Frontal cortex (tissue), 4 donors: ENCODE measurements at places on chromosomes 12 and 14. TPM values are rescaled to one million over a fixed set of nuclear protein-coding genes. Genes with fewer than 3 reads are reported as not detected.

Gene SIRT4
- total RNA-seq: 4.1 TPM

Gene DIO2
- total RNA-seq: 21.2 TPM

Gene VRK1
- 85.6 TPM for total RNA-seq

Gene CLEC9A
- total RNA-seq: not detected

Gene TMEM119
- 0.82 TPM for total RNA-seq

Gene PRPH
- total RNA-seq: 0.82 TPM

Gene LUM
- total RNA-seq: 12.6 TPM

Gene TEX22
- 0.41 TPM for total RNA-seq

Gene P2RX7
- total RNA-seq: 1.2 TPM

Gene SMIM41
- total RNA-seq: not detected

Gene GALNT9
- total RNA-seq: 4.9 TPM

Gene BEST3
- 1.6 TPM for total RNA-seq

Gene SLCO1B1
- not detected for total RNA-seq

Gene STAC3
- 1.6 TPM for total RNA-seq

Gene USP44
- total RNA-seq: 3.7 TPM

Gene OR4E2
- not detected for total RNA-seq

Gene OS9
- total RNA-seq: 151 TPM

Gene MYO1H
- total RNA-seq: under 0.01 TPM

Gene MIP
- total RNA-seq: 0.41 TPM

Gene CCDC197
- total RNA-seq: not detected

Gene COL2A1
- total RNA-seq: 0.82 TPM

Gene TBX5
- not detected for total RNA-seq

Gene DDN
- total RNA-seq: 14.7 TPM

Gene PGF
- 2.9 TPM for total RNA-seq

Gene TAS2R30
- total RNA-seq: 6.5 TPM

Gene APOF
- not detected for total RNA-seq
